NCI-H1105 (cell line): ENCODE measurements at places on chromosomes 7 and 10.
A peak's percentile ranks its signal among the peaks of the same experiment; 100 is the strongest.

GRCh38 chr10:62779487-62780248 is 24.9 kb upstream of the ADO start:
- DNase-seq: no peak

- peak; percentile 21 for DNase-seq
Measured at GRCh38 chr10:56317603-56318002, 43.5 kb downstream of the ZWINT start.

GRCh38 chr10:44828508-44829142 is 82.5 kb upstream of the TMEM72 start:
- DNase-seq: no peak

DNA sequence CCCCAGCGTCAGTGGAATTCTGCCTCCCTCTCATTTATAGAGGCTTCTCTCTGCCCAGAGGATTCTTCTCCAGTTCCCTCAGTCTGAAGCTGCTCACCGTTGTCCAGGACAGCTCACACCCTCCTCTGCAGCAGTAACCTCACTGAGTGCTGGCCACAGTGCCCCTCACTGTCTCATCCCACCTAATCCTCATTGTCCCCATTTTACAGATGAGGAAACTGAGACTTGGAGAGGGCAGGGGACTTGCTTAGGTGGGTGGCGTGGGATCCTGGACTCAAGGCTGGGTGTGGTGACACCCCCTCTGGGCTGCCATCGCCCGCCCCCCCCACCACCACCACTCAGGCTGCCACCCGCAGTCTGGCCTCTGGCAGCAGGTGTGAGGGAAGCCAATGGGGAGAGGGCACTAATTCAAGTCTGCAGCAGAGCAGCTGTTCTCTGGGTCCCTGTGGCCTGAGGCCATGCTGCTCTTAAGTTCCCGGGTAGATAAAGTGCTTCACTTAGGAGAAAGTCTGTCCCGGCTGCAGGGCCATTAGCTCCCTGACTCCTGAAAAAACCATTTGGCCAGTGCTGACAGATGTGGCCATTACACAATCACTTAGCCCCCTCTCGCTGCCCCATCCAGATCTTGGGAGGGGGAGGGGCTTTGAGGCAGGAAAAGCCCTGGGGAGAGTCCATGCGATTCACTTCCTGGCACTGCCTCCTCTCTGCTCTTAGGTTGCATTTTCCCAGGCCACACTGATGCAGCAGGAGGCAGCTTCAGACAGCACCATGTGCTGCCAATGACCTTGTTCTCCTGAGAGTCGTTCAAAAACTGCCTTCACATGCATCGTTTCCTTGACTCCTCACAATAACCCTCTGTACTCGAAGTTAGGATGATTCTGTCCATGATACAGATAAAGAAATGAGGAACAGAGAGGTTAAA is 36.3 kb downstream of the DRGX start:
- no peak for DNase-seq

GRCh38 chr7:85521108-85521694 is 334.3 kb upstream of the SEMA3D start:
- no peak for DNase-seq

GRCh38 chr7:108452707-108453106 is 3.5 kb downstream of the NRCAM start:
- no peak for DNase-seq

DNA sequence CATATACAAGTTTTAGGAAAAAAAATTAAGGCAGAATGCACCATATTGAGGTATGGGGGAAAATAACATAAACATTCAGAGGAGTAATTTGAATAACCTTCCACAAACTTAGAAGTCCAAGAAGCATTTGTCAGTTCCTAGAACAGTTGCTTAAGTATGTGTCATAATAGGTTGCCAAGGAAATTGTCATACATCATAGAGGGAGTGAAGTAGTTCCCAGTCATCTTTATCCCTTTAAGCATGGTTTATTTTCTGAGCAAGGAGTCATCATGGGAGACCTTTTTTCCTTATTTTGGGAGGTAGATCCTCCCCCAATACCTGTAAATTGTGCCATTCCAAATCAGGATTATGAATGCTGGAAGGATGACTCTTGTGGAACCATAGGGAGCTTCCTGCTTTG is at the start of gene SSMEM1:
SSMEM1 (plus strand) TSS at position 219 of the 400 bp plus-strand sequence; CDS start at position 270, 51 bp downstream.
- DNase-seq: no peak

GRCh38 chr7:69654381-69654780 is 56.1 kb downstream of the AUTS2 start:
- peak; percentile 47 for DNase-seq

- no peak for DNase-seq
Measured at GRCh38 chr7:150434240-150434639, 16.2 kb upstream of the GIMAP8 start.

- no peak for DNase-seq
Measured at GRCh38 chr10:103641326-103641725, 147.8 kb downstream of the NEURL1 start.

DNA sequence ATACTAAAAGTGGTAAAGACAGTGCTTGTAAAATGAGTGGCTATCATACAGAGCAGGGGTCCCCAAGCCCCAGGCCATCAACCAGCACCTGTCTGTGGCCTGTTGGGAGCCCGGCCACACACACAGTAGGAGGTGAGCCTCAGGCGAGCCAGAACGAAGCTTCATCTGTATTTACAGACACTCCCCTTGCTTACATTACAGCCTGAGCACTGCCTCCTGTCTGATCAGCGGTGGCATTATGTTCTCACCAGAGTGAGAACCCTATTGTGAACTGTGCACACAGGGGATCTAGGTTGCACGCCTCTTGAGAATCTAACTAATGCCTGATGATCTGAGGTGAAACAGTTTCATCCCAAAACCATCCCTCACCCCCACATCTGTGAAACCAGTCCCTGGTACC is 58.7 kb downstream of the ITGA8 start:
- no peak for DNase-seq

DNA sequence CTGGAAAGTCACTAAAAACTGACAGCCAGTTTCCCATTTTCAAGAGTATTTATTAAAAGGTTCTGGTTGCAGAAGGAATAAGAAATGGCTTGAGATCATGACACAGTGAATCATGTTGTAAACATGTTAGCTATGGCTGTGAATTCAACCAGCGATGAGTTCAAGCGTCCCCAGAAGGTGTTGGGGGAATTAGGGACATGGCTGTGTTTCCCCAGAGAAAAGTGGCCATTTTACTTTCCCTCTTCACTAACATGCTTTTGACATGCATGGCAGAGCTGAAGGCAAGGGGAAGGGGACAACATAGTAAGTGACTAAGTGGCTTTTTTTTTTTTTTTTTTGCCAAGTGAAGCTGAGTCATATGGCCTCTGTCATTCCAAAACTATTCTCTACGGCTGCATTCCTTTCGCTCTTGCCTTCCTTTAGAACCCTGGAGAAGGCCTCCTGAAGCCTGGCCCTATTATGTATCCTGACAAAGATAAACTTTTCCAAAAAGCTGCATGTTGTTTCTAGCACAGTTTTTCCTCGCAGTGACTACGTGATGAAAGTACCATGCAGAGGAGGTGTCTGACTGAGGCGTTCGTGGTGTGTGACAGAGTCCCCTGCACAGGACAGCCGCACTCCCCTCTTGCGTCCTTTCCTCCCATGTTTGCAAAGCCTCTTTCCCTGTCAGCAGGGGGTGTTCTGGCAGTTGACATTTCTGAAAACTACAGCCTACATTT is 46.9 kb downstream of the EGFR start:
- DNase-seq: no peak

DNA sequence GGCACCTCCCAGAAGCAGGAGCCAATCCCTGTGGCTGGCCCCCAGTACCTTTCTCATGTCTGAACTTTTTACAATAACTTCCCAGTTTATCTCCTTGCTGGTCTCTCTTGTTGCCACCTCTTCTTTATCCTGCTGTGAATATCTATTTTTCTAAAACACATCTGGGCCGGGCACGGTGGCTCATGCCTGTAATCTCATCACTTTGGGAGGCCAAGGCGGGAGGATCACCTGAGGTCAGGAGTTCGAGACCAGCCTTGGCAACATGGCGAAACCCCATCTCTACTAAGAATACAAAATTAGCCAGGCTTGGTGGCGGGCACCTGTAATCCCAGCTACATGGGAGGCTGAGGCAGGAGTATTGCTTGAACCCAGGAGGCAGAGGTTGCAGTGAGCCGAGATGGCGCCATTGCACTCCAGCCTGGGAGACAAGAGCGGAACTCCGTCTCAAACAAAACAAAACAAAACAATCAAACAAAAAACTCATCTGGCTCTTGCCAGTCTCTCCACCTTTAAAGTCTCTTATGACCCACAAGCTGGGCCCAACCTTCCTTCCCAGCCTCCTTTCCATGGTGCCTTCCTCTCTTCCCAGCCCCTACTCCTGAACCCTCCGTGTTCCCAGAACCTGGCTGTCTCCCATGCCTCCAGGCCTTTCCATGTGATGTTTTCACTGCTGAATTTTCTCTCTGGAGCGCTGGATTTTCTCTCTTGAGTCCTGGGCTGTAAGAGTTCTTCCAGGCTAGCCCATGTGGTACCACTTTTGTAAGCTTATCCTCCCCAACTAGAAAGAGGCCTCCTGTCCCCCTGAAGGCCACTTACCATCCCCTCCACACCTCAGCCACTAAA is 51.3 kb downstream of the HIP1 start:
- DNase-seq: no peak

- no peak for DNase-seq
Measured at GRCh38 chr7:34155220-34155908, 250.0 kb downstream of the BMPER start.

DNA sequence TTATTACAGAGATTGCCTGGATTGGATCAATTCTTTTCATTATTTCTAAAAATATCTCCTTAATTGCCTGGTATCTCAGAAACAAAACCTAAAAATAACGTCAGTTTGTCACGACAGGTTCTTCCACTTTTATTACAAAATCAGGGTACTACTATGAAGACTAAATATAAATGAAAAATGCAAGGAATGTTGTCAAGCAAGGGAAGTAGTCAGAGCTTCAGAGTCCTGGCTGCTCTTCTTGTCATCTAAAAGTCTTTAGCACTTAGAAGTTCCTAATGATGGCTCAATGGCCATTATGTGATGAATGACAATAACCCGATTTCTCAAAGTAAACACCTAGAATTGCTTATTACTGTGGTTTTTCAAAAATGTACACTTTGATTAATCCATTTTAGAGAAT is 192.2 kb downstream of the SEMA3A start:
- no peak for DNase-seq

- no peak for DNase-seq
Measured at GRCh38 chr10:51875610-51876009, 176.2 kb upstream of the CSTF2T start.
